Stimulated activated CD4-positive, alpha-beta T cell treated with anti-CD3 and anti-CD28 coated beads, Interleukin-4, amount 100 ng/mL, for 24 hours (primary cell): ENCODE measurements at places on chromosomes 2 and 18.

- no peak for DNase-seq
Observed at GRCh38 chr2:10722252-10722825, 909 bp downstream of the ATP6V1C2 start.

DNA sequence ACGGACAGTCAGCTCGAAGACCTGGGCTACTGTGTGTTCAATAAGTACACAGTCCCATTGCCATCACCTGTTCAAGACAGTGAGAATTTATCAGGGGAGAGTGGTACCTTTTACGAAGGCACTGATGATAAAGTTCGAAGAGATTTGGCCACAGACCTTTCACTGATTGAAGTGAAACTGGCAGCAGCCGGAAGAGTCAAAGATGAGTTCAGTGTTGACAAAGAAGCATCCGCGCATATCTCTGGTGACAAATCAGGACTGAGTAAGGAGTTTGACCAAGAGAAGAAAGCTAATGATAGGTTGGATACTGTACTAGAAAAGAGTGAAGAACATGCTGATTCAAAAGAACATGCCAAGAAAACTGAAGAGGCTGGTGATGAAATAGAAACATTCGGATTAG lies 76.9 kb upstream of the UNC80 start:
- no peak for DNase-seq

- DNase-seq: no peak
Observed at GRCh38 chr2:178075006-178075326, 2.4 kb upstream of the PDE11A start.

DNA sequence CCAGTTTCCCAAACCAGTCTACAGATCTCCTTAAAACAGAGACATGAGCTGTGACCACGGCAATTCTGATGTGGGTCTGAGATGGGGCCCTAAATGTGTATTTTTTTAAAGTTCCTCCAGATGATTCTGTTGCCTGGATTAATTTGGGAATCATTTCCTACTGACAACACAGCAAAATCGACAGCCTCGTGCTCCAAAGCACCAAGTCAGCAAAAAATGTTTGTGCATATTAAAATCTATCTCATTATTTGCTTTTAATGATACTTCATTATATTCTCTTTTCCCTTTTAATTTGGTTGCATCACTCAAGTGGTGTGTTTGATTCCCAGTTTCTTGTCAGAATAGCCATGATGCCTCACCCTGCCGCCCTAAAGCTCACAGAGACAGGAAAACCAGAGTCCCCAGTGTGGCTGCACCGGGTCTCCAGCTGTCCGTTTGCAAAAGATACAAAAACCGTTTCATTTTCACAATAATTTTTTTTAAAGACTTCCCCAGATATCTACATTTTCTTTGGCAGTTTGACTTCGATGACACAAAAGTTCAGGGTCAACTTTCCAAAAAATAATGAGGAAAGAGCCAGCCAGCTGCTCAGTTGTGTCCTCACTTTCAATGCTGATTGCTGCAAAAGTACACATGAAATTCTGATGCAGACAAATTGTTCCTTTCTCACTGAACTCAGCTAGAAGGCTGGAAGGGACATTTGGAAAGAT lies 443.2 kb upstream of the ID2 start:
- DNase-seq: no peak

GRCh38 chr2:74843899-74844298 lies 10.0 kb downstream of the HK2 start:
- peak; percentile 25 for DNase-seq

GRCh38 chr2:172177996-172178395 lies 75.3 kb upstream of the DLX2 start:
- no peak for DNase-seq

DNA sequence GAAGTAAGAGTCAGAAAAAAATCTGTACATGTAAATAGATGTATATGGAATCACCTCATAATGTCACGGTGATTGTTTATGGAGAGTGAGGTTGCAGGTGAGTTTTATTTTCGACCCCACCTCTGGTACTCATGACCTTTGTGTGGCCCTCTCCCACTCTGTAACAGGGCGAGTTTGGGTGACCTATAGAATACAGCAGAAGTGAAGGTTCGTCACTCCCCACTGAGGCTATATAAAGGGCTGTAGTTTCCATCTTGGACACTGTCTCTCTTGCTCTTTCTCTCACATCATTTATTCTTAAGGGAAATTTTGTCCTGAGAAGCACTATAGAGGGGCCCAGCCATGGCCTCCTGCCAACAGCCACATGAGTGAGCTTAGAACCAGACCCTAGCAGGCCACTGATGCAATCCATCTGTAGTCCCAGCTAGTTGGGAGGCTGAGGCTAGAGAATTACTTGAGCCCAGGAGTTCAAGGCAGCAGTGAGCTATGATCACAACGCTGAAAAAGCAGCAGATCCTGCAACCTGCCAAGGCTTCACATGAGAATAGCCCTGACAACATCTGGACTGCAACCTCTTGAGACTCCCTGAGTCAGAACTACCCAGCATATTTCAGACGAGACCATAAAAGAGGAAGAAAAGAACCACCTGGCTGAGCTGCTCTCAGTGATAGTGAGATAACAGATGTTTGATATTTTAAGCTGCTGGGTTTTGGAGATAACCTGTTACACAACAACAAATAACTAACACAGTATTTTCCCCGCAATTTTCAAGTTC lies 74.3 kb upstream of the SLC1A4 start:
- no peak for DNase-seq

- no peak for DNase-seq
Observed at GRCh38 chr2:207333599-207334300, 168.0 kb upstream of the KLF7 start.

GRCh38 chr2:188414411-188414810 lies 122.7 kb downstream of the GULP1 start:
- no peak for DNase-seq

GRCh38 chr18:7567474-7568425 lies 634 bp downstream of the PTPRM start:
- no peak for DNase-seq

- DNase-seq: no peak
Observed at GRCh38 chr18:79917169-79917852, 34.1 kb downstream of the SLC66A2 start.

GRCh38 chr18:65936678-65937077 lies 185.9 kb downstream of the CDH7 start:
- no peak for DNase-seq

GRCh38 chr2:69353360-69353759 lies 33.7 kb downstream of the GFPT1 start:
- no peak for DNase-seq

DNA sequence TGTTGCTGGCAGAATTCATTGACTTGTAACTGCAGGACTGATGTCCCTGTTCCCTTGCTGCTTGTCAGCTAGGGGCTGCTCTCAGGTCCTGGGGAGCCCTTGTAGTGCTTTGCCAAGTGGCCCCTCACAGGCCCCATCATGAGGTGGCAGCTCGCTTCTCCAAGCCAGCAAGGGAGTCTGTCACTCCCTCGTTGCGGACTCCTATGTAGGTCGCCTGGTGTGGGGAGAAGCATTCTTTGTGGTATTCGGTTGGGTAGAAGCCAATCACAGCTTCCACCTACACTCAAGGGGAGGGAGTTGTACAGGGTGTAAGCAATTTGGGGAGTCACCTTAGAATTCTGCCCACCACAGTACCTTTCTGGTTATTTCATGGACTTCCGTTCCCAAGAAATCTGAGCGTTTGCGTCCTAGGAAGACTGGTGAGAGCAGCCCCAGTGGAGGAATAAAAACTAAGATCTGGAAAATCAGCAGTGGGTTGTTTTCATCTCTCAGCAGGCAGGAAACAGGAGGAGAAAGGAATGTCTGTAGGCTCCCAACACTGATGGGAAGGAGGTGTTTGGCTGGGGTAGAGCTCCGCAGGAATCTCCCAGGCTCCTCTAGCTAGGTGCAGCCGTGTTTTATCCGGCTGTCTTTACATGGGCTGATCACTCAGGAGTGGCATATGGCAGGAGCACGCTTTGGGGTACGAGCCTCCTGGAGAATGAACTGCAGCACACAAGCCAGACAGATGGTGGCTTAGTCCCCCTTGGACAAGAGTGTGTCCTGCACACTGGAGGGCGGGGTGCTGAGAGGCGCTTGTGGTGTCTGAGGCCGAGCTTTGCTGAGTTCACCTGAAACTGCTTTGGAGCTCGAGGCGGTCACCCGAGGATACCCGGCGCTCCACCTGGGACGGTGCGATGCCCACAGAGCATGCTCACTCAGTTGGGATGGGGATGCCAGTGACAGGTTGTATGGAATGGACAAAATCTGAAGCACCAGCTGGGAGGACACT lies 58.3 kb downstream of the LDLRAD4 start:
- DNase-seq: peak; percentile 38

DNA sequence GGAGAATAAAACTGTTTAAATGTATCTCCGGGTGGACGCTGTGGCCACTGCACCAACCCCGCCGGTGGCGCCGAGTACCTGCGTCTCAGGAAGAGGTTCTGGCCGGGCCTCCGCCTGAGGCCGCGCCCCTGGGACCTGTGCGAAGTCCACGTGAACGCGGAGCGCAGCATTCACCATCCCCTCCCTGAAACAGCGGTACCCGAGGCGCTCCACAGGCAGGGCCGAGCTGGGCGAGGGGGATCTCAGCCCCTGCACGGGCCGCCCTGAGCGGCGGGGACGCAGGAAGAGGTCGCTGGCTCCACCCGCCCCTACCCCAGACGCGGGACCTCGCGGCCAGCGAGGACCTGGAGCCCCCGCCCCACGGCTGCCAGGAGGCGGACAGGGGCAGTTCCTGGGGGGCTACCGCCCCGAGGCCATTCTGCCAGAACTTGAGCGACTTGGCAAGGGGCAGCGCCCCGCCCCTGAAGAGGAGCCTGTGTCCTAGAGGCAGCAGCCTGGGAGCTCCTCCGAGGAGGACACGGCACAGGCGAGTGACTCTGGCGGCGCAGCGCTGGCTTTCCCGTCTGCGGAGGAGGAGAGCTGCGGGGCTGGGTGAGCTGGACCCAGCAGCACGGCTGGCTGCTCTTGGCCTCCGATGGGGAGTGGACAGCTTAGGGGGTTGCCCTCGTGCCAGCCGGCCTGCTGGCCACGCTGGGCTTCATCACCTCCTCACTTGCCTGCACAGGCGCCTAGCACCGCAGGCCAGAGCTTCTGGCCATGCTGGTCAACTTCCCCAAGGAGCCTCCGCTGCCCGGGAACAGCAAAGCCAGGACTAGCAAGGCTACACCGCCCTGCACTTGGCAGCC lies 9.7 kb upstream of the TEKT4 start:
- DNase-seq: no peak

DNA sequence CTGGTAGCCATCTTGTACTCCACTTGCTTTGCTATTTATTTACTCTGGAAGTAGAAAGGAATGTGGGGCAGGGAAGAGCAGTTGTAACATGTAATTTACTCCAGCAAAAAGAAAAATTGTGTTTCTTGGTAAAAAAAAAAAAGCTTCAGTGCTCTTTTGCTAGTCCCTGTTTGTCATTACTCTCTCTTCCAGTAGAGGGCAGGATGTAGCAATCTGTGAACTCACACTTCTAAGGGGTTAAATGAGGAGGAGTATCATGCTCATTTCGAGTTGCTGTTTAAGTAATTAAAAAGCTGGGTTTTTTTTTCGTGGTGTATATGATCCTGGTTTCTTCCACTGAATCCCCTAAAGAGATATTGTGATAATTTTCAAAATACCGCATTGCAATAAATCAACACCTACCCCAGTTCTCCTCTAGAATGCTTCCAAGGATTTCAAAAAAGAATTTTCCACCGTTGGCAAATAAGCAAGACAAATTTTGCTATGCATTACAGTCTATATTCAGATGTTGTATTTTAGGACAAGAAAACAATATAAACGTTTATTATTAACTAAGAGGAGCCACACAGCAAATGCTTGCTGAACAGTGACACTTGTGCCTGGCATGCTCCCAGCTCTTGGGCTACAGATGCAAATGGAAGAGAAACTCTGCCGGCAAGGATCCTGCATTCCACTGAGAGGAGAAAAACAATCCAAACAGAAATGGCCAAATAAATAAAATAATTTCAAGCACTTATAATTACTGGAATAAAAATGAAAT lies 261.6 kb downstream of the ASXL3 start:
- DNase-seq: no peak

GRCh38 chr2:77873506-77873905 lies 351.3 kb upstream of the LRRTM4 start:
- DNase-seq: no peak

DNA sequence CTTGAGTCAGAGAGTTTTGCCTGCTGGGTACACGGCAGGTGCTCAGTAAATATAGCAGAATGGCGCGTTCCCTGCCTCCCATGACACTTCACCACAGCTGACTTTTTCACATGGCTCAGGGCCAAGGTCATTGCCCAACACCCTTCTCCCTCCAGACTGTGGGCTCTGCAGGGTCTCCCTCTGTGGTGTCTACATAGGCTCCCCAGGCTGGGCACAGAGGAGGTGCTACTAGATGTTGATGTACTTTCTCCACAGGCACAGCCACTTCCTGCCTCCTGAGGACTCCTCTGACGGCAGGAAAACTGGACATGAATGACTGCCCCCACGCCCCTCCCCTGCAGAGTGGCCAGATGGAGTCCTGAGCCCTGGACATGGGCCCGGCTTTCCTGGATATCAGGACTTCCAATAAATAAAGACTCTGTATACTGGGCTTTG lies 4.2 kb downstream of the CHCHD5 start:
- DNase-seq: no peak

GRCh38 chr2:100940766-100941645 lies 61.1 kb upstream of the RPL31 start:
- DNase-seq: no peak

DNA sequence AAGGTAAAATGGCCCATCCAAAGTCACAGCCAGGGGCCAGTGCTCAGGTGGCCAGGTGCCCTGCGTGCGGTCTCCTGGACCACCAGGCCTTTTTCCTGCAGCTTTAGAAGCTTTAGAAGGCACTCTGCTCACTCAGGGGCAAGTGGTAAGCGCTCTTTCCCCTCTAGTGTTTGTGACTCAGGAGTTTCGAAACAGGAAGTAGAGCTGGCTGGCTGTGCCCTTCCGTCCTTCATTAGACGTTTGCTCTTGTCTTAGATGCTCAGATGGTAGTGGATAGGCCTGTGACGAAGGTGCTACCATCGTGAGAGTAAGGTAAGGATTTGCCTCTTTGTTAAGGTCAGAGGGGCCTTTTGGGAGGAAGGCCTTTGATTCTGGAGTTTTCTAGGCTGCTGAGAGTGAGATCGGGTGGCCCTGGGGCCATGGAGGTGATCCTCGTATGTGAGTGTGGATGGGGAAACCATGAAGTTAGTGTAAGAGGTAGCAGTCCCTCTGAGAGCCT lies at the start of gene CASP8:
Gene CASP8 (plus strand): TSS at position 235 of the 499 bp plus-strand sequence. CDS start 5,951 bp downstream, outside the sequence.
- peak; percentile 67 for DNase-seq
